ENCODE measurements at places on chromosomes 3 and 15. TPM values are rescaled to one million over a fixed set of nuclear protein-coding genes. Genes with fewer than 3 reads are reported as not detected.
A peak's percentile ranks its signal among the peaks of the same experiment; 100 is the strongest.

- no peak for DNase-seq
Measured at GRCh38 chr15:66873856-66874255, 171.8 kb downstream of the SMAD6 start.

DNA sequence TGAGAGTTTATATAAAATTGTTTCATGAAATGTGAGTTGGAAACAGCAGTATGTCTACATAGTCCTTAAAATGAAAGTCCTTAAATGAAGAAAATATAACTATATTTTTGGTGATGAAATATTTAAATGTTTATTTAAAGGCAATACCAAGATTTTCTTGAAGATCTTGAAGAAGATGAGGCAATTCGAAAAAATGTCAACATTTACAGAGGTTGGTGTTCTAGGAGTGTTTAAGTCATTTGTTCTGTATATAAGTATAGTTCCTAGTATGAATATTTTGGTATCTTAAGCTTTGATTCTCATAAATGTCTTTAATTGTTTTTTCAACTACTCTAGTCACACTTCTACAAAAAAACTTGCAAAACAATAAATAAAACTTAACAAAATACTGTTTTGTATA is 29.0 kb downstream of the NMD3 start:
- no peak for DNase-seq

DNA sequence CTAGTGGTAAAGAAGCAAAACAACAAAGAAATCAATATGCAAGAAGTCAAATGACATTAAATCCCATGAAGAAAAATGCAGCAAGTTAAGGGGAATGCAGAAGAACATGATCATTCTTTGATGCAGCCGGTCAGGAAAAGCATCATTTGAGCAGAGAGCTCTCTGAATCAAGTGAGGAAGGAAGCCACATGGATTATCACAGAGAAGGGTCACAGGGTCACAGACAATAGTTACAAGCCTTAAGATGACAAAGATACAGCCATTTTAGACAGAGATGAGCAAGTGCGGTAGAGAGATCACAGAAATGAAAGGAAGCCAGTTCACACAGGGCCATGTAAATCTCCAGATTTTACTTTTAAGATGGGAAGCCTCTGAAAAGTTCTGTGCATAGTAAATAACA is 43.9 kb downstream of the UBE3A start:
- no peak for DNase-seq

DNA sequence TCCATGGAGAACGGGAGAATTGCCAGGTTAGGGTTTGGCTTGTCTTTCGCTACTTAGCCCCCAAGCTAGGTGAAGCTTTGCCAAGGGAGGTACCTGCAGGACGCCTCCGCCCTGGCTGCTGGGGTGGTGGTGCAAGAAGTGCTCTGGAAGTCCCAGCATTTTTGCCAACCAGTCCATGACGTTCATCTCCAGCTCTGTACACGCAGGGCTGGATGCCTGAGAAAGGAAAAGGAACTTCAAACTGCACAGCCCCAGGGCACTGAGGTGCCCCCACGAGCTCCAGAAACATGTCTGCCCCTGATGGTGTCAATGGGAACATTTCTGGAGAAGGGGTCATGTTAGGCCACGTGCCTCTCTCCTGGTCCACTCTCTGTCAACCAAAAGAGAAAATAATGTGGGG is 8.2 kb downstream of the HDC start:
- no peak for DNase-seq

The XCR1 gene
- polyA plus RNA-seq = 0.27 TPM

DNA sequence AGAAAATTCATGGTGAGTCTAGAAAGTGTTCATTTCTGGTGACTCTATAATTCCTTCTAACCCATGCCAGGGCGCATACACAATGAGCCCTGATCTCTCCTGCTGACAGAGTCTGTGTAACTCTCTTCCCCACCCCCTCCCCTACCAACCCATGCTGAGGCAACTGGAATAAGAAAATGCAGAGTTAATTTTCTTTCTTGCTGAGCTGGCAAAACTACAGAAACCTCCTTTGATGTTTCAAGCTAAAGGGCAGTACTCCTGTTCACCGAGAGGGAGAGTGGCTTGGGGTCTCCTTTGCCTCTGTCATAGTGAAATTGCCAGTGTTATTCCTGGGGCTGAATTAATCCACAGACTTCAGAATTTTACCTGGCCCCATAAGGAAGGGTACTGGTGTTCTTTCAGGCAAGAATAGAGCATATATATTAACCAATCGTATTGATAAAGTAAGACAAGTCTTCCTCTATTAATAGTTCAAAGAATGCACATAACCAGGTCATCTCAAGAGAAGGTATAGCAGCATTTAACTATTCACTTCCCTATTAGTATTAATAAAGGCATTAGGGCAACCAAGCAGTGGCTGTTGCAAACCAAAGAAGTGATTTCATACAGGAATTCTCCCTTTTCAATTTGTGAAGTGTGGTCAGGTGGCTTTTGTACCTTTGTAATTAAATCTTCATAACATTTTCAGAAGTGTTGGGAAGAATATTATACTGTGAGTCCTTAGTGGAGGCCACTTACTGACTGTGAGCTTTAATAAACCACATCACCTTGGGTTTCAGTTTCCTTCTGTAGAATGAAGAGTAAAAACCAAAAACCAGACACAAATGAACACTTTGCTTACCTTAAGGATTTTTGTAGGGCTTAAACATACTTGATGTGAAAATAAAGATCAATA is 4.1 kb downstream of the GAP43 start:
- no peak for DNase-seq

- DNase-seq = no peak
Measured at GRCh38 chr3:152499791-152500385, 231.2 kb downstream of the MBNL1 start.

GRCh38 chr3:185079625-185080024 is 73.2 kb downstream of the C3orf70 start:
- no peak for DNase-seq

The GOLGA8J gene
- 0.59 TPM for polyA plus RNA-seq

The SLC51A gene
- polyA plus RNA-seq = 9.9 TPM

The SLC35A5 gene
- polyA plus RNA-seq = 24.4 TPM

GRCh38 chr3:100163787-100164186 is 49.5 kb upstream of the FILIP1L start:
- DNase-seq = no peak

The PDZRN3 gene
- polyA plus RNA-seq = 69.6 TPM

DNA sequence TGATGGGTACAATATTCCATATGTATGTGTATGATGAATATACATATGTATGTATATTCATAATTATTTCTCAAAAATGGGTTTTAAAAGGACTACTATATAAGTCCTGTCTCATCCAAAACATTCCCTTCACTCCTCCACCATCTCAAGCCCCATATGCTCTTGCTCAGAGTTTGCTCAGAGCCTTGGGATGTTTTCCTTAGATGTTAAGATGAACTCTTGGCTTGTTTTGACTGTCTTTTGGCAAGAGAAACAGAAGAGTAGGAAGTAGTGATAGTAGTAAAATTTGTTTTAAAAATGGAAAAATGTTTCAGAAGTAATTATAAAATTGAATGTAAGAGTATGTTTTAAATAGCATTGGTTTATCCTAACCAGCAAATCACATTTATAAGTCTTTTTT is 6.2 kb upstream of the EPHA3 start:
- DNase-seq = no peak

GRCh38 chr3:68504201-68504600 is 428.1 kb downstream of the TAFA4 start:
- no peak for DNase-seq

DNA sequence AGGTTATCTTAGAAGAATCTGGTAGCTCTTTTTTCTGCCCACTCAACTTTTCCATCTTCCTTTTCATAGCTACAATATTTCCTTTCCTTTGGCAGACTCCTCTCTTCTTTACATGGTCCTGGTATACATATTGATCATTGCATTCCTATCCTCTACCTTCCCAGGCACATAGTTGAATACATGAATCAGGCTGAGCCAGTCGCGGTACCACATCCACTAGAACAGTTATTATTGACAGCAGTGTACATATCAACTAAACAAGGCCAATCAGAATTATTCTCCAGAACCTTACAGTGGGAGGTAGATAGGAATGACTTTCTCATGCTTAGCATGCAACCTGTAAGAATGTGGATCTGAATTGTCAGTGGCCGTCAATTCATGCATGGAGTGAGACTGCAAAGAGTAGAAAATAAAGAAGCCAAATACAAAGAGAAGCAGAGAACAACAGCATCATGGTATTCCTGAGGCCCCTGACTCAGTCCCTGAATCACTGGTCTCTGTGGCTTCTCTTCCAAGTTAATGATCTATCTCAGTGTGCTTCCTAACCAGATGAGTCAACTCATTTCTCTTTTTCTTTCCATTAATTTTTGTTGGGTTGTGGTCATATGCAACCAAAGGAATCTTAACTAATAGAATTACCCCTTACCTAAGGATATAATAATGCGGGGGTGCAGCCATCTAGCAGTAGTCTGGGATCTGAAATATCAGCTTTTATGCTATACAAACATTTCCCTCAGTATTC is 60.9 kb upstream of the DCBLD2 start:
- DNase-seq = no peak

The KIF7 gene
- 5.7 TPM for polyA plus RNA-seq

DNA sequence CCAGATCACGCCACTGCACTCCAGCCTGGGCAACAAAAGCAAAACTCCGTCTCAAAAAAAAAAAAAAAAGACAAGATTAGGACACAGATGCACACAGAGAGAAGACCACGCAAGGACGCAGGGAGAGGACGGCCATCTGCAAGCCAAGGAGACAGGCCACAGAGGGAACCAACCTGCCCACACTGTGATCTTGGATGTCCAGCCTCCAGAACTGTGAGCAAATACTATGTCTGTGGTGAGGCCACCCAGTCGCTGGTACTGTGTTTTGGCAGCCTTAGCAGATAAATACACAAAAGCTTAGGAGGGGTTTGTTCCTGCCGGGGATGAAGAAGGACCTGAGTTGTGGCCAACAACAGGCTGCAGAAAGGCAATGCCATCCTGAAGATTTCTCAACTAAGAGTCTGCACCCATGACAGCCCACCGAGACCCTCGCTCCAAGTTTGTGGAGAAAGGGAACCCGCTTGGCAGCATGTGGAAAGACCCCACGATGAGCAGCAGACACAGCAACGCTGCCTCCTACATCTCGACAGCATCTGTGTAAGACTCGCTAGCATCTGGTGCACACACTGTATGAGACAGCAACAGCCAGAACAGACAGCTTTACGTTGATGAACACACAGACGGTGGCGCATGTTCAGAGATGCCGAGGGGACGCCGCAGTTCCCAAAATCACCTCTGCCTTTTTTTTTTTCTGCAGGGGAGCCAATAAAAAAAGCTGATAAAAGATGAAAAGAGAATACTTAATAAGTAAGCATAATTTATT is 13.7 kb downstream of the CYFIP1 start:
- DNase-seq = no peak

DNA sequence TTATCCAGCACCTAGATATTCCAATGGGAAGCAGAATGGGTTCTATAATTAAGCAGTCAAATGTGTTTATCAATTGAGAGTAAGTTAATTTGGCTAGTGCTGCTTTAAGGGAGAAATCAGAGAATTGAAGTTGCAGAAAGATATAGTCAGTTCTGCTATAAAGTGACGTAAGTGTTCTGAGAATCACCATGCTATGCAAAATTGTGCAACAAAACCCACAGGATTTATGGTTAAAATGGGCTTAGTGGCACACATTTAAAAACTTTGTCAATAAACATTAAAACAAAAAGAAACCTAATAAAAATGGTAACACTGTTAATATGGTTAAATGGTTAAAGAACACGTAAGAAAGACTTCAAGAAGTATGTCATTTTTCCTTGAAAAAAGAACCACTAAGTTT is 74.5 kb downstream of the TMEM108 start:
- no peak for DNase-seq

GRCh38 chr3:9831253-9831652 is 12.6 kb downstream of the RPUSD3 start:
- no peak for DNase-seq

GRCh38 chr3:51024765-51025632 is 350.3 kb downstream of the DOCK3 start:
- DNase-seq = no peak

- peak; percentile 14 for DNase-seq
Measured at GRCh38 chr15:45891766-45892165, 256.9 kb downstream of the SQOR start.

The PLSCR2 gene
- not detected for polyA plus RNA-seq

DNA sequence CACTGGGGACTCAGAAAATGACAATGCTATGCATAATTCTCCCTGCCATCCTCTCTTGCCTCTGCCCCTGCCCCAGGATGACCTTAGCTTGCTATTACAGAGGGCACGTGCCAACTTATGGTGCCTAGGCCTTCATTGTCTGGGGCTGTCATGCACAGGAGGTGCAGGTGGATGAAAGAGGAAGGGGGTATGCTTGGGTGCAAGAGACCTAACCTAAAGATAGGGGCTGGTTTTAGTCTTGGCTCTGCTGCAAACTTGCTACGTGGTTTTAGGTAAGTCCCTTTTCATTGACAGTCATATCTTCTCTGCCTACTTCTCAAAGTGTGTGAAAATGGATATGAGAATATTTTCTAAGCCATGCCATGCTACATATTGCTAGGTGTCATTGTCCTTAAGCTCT is 161.3 kb downstream of the EPHB1 start:
- DNase-seq = no peak

The KNG1 gene
- polyA plus RNA-seq = not detected

DNA sequence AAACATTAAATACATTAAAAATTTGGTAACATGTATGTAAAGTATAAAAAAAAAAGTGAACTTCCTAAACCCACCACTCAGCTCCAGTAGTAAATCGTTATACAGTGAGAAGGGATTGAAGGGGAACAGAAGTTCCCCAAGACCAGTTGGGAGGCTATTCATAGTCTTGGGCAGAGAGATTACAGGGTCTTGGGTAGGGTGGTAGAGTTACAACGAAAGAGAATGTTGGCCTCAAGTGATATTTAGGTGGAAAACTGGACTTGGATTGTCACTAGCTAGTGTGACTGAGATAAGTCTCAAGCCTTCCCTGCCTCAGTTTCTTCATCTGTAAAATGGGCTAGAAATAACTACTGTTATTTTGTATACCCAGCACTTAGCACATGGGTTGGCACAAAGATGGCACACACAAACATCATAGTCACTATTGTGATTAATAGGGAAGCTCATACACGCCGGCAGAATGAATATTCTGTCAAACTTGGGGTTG is 431 bp upstream of the YEATS2 start:
- no peak for DNase-seq

The KCNH8 gene
- polyA plus RNA-seq = 0.10 TPM

The CELF6 gene
- polyA plus RNA-seq = 1.7 TPM

DNA sequence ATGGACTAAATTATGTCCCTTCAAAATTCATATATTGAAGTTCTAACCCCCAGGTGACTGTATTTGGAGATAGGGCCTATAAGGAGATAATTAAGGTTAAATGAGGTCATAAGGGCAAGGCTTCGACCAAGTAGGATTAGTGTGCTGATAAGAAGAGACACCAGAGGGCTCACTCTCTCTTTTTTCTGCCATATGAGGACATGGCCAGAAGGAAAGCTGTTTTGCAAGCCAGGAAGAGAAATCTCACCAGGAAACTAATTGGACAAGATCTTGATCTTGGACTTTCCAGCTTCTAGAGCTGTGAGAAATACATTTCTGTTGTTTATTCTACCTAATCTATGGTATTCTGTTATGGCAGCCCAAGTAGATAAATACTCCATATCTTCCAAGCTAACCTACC is 503.6 kb upstream of the NAALADL2 start:
- no peak for DNase-seq

The TGM4 gene
- polyA plus RNA-seq = not detected

GRCh38 chr3:186049001-186049400 is 59.9 kb downstream of the ETV5 start:
- DNase-seq = no peak
